Brain pericyte (primary cell): ENCODE measurements at places on chromosomes 4 and X.
A peak's percentile ranks its signal among the peaks of the same experiment; 100 is the strongest.

GRCh38 chr4:149523039-149523438 lies 292.6 kb downstream of the IQCM start:
- DNase-seq = no peak

DNA sequence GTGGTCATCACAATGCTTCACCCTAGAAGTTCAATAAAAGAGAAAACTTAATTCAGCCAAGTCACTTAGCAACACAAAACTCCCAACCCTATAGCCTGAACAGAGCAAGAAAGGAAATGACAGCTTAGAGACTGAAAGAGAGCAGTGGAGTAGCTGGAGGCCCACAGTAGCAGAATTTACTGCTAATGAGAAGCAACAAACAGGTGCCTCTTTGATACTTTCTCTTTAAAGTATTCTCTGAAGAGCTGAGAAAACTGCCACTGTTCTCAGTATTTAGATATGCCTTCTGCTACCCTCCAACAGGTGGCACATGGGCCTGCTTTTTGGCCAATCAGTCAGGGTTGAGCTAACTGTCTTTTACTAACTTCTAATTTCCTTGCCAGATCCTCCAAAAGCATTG lies 240.0 kb downstream of the GPC3 start:
- DNase-seq = no peak

GRCh38 chr4:48095441-48095840 lies 38.6 kb downstream of the TXK start:
- DNase-seq = no peak

DNA sequence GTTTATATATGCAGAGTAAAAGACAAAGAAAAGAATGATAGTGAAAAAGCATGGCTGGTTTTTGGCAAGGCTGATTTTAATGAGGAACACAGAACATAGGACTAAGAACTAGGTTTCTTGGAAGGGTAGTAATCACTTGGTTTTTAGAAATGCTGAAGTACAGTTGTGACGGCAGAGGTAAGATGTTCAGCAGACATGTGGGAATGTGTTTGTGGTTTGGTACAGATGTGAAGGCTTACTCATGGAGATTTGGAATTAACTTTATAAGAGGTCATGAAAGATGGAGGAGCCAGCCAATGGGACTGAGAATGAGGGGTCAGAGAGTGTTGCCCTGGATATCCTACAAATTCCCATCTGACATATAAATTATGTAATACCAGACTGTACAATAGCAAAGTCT lies 243.6 kb downstream of the NPFFR2 start:
- no peak for DNase-seq

- DNase-seq = no peak
These were observed 5.6 kb downstream of the TMEM255A start for GRCh38 chrX:120305531-120306141.

GRCh38 chr4:138205531-138206233 lies 36.5 kb downstream of the SLC7A11 start:
- no peak for DNase-seq

DNA sequence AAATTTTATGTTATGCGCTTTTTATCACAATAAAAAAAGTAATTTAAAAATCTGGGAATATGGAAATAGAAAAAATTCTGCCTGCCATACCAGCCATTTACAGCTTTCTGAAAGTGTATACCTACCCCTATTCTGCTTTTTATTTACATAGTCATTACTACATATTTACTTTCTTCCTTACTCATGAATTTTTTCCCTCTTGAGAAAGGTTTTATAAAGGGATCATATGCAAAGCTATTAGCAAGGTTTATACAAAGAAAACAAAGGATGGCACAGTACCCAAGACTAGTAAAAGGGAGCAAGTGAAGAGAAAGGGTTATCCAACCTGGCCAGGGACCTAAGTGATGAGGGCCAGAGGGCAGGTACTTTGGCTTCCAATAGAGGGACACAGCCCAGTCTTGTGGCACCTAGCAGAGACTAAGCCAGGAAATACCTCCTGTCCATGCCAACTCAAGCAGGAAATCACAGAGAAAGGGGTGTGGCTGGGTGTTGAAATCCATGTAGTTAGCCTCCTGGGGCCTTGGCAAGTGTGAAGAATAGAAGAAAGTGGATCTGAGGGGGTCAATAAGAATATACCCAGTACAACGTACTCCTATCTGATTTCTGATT lies 207.3 kb upstream of the VEGFC start:
- no peak for DNase-seq

DNA sequence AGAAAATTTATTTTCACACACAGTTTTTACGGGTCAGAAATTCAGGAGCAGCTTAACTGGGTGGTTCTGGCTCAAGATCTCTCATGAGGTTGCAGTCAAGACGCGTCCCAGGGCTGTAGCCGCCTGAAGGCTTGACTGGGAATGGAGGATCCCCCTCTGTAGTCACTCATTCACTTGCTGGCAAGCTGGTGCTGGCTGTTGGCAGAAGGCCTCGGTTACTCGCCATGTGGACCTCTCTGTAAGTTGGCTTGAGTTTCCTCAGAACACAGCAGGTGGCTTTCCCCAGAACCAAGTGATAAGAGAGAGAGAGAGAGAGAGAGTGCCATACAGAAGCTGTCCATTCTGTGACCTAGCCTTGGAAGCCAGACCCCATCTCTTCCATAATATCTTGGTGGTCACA lies 132.8 kb downstream of the DCLK2 start:
- DNase-seq = no peak

GRCh38 chr4:7699031-7699430 lies 240.6 kb downstream of the AFAP1 start:
- DNase-seq = no peak

DNA sequence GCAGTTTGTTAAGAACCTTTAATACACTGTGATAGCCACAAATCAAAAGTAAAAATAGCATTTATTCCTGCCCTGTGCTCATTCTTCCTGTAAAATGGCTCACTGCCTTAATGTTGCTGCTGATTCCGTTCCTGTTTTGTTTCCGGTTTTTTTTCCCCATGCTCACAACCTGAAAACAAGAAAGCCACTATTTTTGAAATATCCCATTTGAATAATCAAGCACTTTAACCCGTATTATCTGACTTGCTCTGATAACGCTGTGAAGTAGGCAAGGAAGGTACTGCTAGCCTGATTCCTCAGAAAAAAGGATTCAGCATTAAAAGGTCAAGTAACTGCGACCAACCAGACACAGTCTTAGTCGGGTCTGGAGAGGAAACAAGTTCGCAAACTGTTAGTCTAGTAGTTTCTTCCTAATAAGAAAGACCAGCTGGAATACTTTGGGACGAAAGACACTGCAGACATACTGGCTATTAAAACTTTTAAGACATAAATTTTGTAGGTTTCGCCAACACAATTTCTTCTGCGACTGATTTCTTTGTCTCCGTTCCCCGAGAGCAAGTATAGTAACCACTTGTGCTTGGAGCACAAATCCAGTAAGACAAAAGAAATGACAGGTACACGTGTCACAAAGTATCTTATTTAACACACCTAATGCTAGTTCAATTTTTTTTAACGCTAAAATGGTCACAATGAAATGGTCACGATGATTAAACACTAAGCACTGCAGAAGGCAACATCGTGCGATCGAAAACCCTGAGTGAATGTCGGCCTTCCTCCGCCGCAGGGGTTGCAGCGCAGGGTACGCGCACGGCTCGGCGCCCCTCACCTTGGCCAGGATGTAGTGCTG lies 802 bp downstream of the COX18 start:
- DNase-seq = peak; percentile 6

GRCh38 chr4:140096483-140096861 lies 57.5 kb downstream of the MAML3 start:
- no peak for DNase-seq

DNA sequence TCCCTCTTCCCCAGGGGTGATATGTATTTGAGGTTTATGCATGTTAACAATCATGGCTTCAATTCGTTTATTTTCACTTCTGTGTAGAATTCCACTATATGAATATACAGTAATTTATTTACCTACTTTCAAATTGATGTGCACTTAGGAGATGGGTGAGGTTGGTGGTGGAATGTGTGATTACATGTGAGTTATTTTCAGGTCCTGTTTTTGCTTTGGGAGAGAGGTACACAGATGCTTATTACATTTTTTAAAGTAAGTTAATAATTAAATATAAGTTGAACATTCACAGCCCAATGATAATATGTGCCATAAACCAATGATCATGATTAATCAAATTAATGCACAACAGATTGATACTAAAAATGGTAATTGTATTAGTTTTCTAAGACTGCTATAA lies 79.5 kb downstream of the SPRY1 start:
- no peak for DNase-seq

DNA sequence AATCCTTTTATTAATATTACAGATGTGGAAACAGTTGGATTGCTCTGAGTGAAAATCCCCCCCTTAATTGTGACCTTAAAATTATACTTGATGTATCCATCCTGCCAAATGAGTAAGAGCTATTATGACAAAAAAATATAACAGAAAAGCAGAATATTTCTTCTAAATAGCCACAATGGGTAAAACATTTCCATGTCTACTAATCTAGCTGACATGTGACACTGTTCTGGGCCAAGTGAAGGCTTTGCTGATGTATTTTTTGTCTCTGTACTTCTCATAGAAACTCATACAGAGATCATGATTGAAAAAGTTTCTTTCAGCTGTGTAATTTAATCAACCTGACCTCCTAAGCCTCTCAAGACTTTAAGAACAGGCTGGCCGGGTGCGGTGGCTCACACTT lies 569.1 kb upstream of the ZFP42 start:
- no peak for DNase-seq

GRCh38 chr4:126238013-126238412 lies 923.3 kb downstream of the FAT4 start:
- no peak for DNase-seq

GRCh38 chrX:101595739-101596419 lies 21.9 kb downstream of the ARMCX6 start:
- DNase-seq = peak; percentile 27

- no peak for DNase-seq
These were observed 65.8 kb downstream of the NHS start for GRCh38 chrX:17440836-17441235.

- no peak for DNase-seq
These were observed 97.8 kb downstream of the AFAP1 start for GRCh38 chr4:7841894-7842293.

GRCh38 chrX:16125520-16126149 lies 2.3 kb downstream of the GRPR start:
- DNase-seq = no peak

DNA sequence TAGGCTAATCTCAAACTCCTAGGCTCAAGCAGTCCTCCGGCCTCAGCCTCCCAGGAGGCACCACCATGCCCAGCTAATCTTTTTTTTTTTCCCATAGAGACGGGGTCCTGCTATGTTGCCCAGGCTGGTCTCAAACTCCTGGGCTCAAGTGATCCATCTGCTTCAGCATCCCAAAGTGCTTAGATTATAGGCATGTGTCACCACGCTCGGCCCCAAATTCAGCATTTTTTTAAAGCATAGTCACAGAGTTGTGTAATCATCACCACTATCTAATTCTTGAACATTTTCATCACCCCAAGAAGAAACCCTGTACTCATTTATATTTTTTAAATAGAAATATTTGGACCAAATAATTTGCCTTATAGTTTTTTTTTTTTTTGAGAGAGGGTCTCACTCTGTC lies 10.3 kb downstream of the CENPI start:
- DNase-seq = no peak

DNA sequence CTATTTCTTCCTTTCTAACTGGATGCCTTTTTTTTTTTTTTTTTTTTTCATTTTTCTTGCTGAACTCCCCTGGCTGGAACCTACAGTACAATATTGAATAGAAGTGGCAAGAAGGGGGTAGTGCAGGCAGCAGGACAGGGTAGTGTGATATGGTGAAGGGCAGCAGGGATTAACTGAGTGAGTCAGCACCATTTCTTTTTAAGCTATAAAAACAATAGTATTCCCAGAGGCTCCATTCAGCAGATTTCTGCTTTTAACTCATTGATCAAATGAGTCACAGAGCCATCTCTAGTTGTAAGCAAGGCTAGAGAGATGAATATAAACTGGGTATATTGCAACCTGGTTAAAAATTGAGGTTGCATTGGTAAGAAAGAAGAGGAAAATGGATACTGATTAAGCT lies 53.6 kb upstream of the SETD7 start:
- DNase-seq = peak; percentile 55

- no peak for DNase-seq
These were observed 23.5 kb downstream of the SPRY1 start for GRCh38 chr4:123419885-123420755.

- no peak for DNase-seq
These were observed 339.2 kb downstream of the TMA16 start for GRCh38 chr4:163833669-163834068.

GRCh38 chrX:68433981-68434299 lies 645 bp upstream of the OPHN1 start:
- no peak for DNase-seq

GRCh38 chr4:75429208-75429607 lies 85.0 kb downstream of the RCHY1 start:
- DNase-seq = no peak

DNA sequence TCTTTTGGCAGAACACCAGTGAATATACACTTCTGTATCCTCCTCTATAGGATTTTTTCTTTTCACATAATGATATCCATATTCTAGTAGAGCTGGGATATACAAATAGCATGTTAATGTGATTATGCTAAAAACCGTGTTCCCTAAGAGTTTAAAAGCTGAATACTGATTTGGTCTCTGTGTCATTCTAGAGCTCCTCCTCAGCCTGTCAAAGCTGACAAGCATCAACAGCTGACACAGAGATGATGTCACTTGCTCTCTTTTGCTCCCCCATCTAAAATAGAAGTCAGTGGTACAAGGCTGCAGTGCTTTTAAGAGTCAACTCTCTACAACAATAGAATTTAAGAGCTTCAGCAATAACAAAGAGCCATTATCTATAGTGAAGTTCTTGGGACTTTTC lies 17.1 kb upstream of the HERC3 start:
- no peak for DNase-seq

DNA sequence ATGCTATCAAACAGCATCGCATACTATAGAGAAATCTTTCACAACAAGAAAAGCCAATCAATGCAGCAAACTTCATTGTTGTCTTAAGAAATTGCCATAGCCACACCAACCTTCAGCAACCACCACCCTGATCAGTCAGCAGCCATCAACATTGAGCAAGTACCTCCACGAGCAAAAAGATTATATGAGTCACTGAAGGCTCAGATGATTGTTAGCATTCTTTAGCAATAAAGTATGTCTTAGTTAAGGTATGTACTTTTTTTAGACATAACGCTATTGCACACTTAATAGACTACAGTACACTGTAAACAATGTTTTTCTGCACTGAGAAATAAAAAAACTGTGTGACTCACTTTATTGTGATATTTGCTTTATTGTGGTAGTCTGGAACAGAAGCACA lies 37.8 kb upstream of the FUNDC1 start:
- DNase-seq = no peak

DNA sequence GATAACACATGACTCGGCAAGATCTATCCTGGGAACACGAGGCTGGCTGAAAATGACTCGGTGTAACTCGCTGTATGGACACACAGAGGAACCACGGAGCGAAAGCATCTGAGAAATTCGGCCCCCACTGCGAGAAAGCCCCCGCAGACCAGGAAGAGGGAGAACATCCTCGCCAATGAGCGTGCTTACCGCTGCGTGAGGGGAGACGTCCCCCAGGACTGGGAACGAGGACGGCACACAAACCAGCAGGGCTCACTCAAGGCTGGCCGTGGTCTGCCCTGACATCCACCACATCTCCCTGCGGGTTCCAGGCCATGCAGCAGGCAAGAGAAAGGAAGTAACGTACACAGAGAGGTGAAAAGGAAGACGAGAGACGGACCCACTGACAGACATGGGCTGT lies 17.6 kb upstream of the GTPBP6 start:
- DNase-seq = no peak

- DNase-seq = no peak
These were observed 595 bp downstream of the ENOX2 start for GRCh38 chrX:130902446-130902782.

GRCh38 chr4:130349745-130350144 lies 1253.8 kb downstream of the C4orf33 start:
- DNase-seq = no peak

- DNase-seq = no peak
These were observed 52.1 kb upstream of the PCDH10 start for GRCh38 chr4:133096972-133097371.
